ENCODE measurements at places on chromosomes 2 and 18.

DNA sequence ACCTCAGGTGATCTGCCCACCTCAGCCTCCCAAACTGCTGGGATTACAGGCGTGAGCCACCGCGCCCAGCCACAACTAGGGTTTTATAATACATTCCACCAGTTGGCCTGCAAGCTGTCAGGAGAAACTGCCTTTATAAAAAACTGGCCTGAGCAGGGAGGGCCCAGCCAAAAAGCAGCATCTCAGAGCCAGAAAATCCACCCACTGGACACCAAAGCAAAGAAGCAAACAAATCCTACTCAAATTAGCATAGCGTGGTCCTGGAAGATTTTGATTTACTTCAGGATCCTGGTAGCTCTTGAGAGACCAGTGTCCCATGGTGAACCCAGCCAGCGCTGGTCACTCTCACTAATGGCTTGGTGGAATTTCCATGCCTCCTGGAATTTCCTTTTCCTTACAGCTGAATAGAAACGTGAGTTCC, 60.0 kb upstream of the PXDN start:
- peaks cover 100% of the 10 kb centered on the region for H3K27me3 ChIP-seq
- no peak overlapping the region for H3K27ac ChIP-seq
- no peaks in the 10 kb centered on the region for H3K4me1 ChIP-seq
- no peak for DNase-seq

- H3K36me3 ChIP-seq, result no peaks in the 10 kb centered on the region
- no peak overlapping the region for H3K27ac ChIP-seq
- H3K27me3 ChIP-seq, result no peaks in the 10 kb centered on the region
- no peak for DNase-seq
Observed at GRCh38 chr2:88855620-88856408, 164.3 kb downstream of the RPIA start.

DNA sequence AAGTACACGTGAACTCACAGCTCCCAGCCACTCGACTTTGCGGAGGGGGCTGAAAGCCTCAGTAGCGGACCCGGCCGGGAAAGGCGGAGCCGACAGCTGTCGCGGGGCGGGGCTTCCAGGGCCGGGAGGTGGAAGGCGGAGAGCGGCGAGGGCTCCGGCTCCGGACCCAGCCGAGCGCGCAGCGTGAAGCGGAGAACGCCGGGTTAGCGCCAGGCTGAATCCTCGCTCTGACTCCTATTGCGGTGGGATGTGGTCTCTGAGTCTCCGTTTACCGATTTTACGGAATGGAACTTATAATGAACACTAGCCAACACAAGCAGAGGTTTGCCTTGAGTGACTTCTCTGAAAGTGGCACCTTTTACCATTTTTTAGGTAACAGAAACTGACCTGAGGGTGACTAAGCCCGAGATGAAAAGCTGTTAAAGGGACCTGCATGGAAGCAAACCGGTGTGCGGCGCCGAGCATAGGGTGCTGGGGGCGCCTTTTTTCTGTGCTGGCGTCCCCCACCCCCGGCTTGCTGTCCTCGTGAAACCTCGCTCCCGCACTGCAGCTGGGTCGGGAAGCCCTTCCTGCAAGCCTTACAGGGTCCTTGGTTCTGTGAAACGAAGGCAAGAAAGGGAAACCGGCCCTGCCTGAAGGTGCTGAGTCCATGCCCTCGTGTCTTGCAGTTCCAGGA, 72.9 kb downstream of the EN1 start:
- DNase-seq, result no peak
- peaks cover 56% of the 10 kb centered on the region for H3K27me3 ChIP-seq
- no peaks in the 10 kb centered on the region for H3K4me1 ChIP-seq
- H3K4me3 ChIP-seq, result 0 out of 2 replicates have a peak overlapping the region, but pooled peaks have one; percentile 16

- DNase-seq, result no peak
- H3K36me3 ChIP-seq, result no peaks in the 10 kb centered on the region
- H3K4me3 ChIP-seq, result no peak overlapping the region
- H3K4me1 ChIP-seq, result no peaks in the 10 kb centered on the region
- H3K27ac ChIP-seq, result no peak overlapping the region
Observed at GRCh38 chr18:79527656-79528315, 132.1 kb downstream of the NFATC1 start.

- H3K27ac ChIP-seq, result peak overlapping the region; percentile 98
- 0 out of 2 replicates have a peak, but pooled peaks cover 14% of the 10 kb centered on the region for H3K36me3 ChIP-seq
- peaks cover 29% of the 10 kb centered on the region for H3K4me1 ChIP-seq
- H3K4me3 ChIP-seq, result peak overlapping the region; percentile 75
- no peak for DNase-seq
- no peaks in the 10 kb centered on the region for H3K27me3 ChIP-seq
Observed at GRCh38 chr2:226837334-226837733, 1.5 kb downstream of the RHBDD1 start.

DNA sequence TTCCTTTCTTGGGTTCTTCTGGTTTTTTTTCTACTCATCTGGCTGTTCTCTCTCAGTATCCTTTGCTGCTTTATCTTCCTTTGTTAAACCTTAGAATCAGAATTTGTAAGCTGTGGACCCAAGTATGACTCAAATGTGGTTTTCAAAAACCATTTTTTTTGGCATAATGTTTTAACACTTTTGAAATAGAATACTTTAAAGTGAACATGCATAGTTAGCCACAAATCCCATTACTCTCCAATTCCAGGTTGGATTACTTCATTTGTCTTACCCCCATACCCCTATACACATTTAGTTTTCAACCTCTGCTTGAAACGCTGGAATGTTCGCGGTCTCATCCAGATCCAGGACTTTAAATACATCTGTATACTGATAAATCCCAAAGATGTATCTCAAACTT, 29.1 kb downstream of the ALMS1 start:
- no peak overlapping the region for H3K4me3 ChIP-seq
- no peaks in the 10 kb centered on the region for H3K36me3 ChIP-seq
- no peak for DNase-seq
- H3K27ac ChIP-seq, result no peak overlapping the region
- no peaks in the 10 kb centered on the region for H3K27me3 ChIP-seq

DNA sequence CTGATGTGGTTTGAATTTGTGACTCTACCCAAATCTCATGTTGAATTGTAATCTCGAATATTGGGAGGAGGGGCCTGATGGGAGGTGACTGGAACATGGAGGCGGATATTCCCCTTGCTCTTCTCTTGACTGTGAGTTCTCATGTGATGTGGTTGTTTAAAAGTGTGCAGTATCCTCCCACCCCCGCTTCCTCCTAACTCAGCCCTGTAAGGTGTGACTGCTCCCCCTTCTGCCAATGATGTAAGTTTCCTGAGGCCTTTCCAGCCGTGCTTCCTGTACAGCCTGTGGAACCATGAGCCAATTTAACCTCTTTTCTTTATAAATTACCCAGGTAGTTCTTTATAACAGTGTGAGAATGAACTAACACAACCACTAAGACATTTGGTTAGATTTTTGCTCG, 458.4 kb downstream of the THSD7B start:
- no peak for DNase-seq
- no peaks in the 10 kb centered on the region for H3K27me3 ChIP-seq
- H3K36me3 ChIP-seq, result no peaks in the 10 kb centered on the region
- H3K4me3 ChIP-seq, result no peak overlapping the region

DNA sequence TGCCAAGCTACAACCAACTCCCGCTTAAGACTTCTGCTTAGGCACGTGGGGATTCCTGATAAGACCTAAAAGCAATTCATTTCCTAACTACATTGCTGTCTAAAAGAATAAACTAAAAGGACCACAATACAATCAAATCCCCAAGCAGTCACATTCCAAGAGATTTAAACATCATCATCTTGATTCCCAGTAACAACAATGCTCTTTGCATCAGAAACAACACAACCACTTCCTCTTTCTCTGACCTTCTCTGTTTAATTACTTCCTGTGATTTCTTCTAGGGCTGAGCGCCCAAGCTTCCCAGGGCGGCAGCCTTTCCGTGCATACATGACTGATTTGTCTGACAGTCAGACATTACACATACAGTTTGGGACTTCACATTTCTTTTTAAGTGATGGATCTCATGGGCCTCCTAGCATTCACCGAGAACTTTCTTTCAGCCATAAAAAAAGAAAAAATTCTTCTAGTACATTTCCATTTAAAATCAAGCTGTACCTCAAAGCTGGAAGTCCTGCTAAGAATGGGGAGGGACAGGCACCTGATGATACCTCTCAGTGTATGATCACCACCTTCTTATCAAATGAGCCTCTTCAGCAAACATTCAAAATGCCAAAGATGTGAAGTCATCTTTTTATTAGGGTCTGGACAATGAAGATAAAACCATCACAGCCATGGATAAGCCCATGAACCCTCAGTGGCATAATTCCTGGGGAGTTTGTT, 11.5 kb downstream of the SPRED2 start:
- DNase-seq, result no peak
- H3K4me1 ChIP-seq, result peaks cover 41% of the 10 kb centered on the region
- no peaks in the 10 kb centered on the region for H3K36me3 ChIP-seq
- no peak overlapping the region for H3K4me3 ChIP-seq
- peak overlapping the region; percentile 16 for H3K27ac ChIP-seq

DNA sequence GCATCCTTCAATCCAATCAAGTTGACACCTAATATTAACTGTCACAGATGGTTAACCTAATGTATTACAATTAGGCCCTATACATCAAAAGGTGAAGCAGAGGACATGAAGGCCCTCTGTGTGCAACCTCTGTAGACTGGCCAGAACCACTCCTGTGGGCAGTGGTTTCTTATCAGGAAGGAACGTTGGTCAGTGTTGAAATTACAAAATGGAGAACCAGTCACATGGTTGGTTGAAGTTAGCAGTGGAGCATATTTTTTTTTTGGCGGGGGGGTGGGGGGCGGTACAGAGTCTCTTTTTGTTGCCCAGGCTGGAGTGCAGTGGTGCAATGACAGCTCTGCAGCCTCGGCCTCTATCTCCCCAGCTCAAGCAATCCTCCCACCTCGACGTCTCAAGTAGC, 19.8 kb downstream of the RNU2-63P start:
- no peak overlapping the region for H3K4me3 ChIP-seq
- no peaks in the 10 kb centered on the region for H3K27me3 ChIP-seq
- H3K27ac ChIP-seq, result no peak overlapping the region
- no peak for DNase-seq
- no peaks in the 10 kb centered on the region for H3K4me1 ChIP-seq

GRCh38 chr2:161243905-161244304, 64.3 kb upstream of the PSMD14 start:
- peaks cover 13% of the 10 kb centered on the region for H3K4me1 ChIP-seq
- no peak for DNase-seq
- no peaks in the 10 kb centered on the region for H3K36me3 ChIP-seq
- H3K27ac ChIP-seq, result peak overlapping the region; percentile 72
- H3K4me3 ChIP-seq, result peak overlapping the region; percentile 66
- no peaks in the 10 kb centered on the region for H3K27me3 ChIP-seq

DNA sequence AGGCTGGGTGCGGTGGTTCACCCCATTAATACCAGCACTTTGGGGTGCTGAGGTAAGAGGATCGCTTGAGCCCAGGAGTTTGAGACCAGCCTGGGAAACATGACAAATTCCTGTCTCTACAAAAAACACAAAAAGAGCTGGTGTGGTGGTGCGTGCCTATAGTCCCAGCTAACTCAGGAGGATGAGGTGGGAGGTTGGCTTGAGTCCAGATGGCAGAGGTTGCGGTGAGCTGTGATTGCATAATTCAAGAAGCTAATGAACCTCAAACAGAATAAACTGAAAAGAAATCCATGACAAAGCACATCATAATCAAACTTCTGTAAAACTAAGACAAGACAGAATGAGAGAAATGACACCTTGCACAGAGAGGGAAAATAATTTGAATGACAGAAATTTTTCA, 54.8 kb downstream of the SEMA4F start:
- H3K27me3 ChIP-seq, result no peaks in the 10 kb centered on the region
- H3K4me3 ChIP-seq, result no peak overlapping the region

- no peaks in the 10 kb centered on the region for H3K36me3 ChIP-seq
- H3K4me3 ChIP-seq, result no peak overlapping the region
- no peaks in the 10 kb centered on the region for H3K4me1 ChIP-seq
- no peaks in the 10 kb centered on the region for H3K27me3 ChIP-seq
- H3K27ac ChIP-seq, result no peak overlapping the region
- no peak for DNase-seq
Observed at GRCh38 chr2:30655660-30656059, 151.6 kb downstream of the CAPN13 start.

- DNase-seq, result peak; percentile 99
- no peaks in the 10 kb centered on the region for H3K36me3 ChIP-seq
- peak overlapping the region; percentile 56 for H3K27ac ChIP-seq
- no peaks in the 10 kb centered on the region for H3K27me3 ChIP-seq
- no peak overlapping the region for H3K4me3 ChIP-seq
Observed at GRCh38 chr18:50836521-50836957, 16.7 kb upstream of the MRO start.

GRCh38 chr18:50287028-50287440, 458 bp downstream of the CXXC1 start:
- peaks cover 15% of the 10 kb centered on the region for H3K4me1 ChIP-seq
- peak overlapping the region; percentile 16 for H3K27ac ChIP-seq
- peak overlapping the region; percentile 96 for H3K4me3 ChIP-seq
- no peaks in the 10 kb centered on the region for H3K27me3 ChIP-seq

GRCh38 chr2:69668598-69668997, 25.1 kb upstream of the AAK1 start:
- no peaks in the 10 kb centered on the region for H3K4me1 ChIP-seq
- no peak overlapping the region for H3K27ac ChIP-seq
- no peak overlapping the region for H3K4me3 ChIP-seq
- H3K27me3 ChIP-seq, result no peaks in the 10 kb centered on the region

- no peaks in the 10 kb centered on the region for H3K36me3 ChIP-seq
- no peaks in the 10 kb centered on the region for H3K27me3 ChIP-seq
- no peaks in the 10 kb centered on the region for H3K4me1 ChIP-seq
- no peak overlapping the region for H3K4me3 ChIP-seq
Observed at GRCh38 chr2:54347622-54348021, 91.6 kb upstream of the TSPYL6 start.

- H3K4me3 ChIP-seq, result peak overlapping the region; percentile 87
- no peaks in the 10 kb centered on the region for H3K27me3 ChIP-seq
- H3K27ac ChIP-seq, result no peak overlapping the region
- peaks cover 39% of the 10 kb centered on the region for H3K4me1 ChIP-seq
- H3K36me3 ChIP-seq, result 0 out of 2 replicates have a peak, but pooled peaks cover 6% of the 10 kb centered on the region
- DNase-seq, result no peak
Observed at GRCh38 chr2:219254590-219255201, 978 bp upstream of the TUBA4A start.

GRCh38 chr18:51011709-51012108, 18.3 kb upstream of the SMAD4 start:
- H3K27ac ChIP-seq, result no peak overlapping the region
- DNase-seq, result no peak
- H3K4me3 ChIP-seq, result no peak overlapping the region
- H3K36me3 ChIP-seq, result no peaks in the 10 kb centered on the region
- no peaks in the 10 kb centered on the region for H3K4me1 ChIP-seq
- no peaks in the 10 kb centered on the region for H3K27me3 ChIP-seq

GRCh38 chr2:181281206-181281832, 175.9 kb upstream of the ITGA4 start:
- no peaks in the 10 kb centered on the region for H3K4me1 ChIP-seq
- DNase-seq, result no peak
- H3K27ac ChIP-seq, result no peak overlapping the region
- H3K27me3 ChIP-seq, result no peaks in the 10 kb centered on the region

Data from PC-9 (cell line).